NCI-H2081 (cell line): ENCODE measurements at places on chromosomes 3 and 15.
A peak's percentile ranks its signal among the peaks of the same experiment; 100 is the strongest.

GRCh38 chr3:107013641-107014040 lies 363.6 kb upstream of the CCDC54 start:
- no peak for DNase-seq

DNA sequence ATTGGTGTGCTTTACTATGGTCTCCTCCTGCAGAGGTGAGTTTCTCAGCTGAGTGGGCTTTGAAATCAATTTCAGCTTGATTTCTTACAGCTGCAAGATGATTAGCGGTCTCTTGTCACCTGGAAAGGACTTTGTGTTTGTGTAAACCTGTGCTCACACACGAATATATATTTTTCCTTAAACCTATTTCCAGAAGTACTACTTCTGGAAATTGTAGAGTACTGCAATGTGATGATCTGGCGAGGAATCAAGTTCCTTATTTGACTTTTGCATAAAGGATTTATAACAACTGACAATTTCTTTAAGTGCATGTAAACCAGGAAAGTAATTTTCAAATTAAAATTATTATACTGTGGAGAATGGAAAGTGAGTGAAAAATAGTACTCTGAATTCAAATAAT lies 2.1 kb downstream of the MCTP2 start:
- DNase-seq = no peak

DNA sequence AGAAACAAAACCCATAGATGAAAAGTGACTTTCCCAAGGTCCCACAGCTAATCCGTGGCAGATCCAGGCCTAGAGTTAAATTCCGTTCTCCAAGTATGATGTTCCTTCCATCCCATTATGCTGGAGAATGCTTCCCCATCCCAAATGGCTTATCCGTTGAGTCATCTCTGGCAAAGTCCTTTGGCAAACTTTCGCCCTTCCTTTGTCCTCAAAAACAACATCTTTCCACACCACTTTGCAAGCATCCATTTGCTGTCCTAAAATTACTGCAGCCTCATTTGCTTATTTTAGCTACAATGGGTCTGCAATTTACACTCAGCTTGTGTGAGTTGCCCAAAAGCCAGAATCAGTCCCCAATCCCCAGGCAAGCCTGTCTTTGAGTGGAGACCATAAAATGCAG lies 304.0 kb upstream of the TLE3 start:
- DNase-seq = no peak

GRCh38 chr3:196563721-196564225 lies 4.6 kb downstream of the WDR53 start:
- no peak for DNase-seq

DNA sequence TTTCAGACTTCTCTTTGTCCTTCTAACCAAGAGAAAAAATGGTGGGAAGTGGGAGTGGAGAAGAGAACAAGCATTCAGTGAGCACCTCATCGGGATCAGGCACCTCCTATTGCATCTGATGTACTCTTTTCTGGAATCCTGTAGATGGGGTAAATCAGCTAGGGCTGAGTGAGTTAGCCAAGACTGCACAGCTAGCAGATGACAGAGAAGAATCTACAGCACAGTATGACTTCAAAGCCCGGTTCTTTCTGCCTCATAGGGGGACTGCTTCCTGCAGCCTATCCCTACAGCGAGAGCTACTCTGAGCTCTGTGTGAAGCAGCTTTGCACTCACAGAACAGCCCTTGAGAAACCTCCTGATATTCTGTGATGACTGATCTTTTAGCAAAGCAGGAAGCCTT lies 275.2 kb upstream of the MEIS2 start:
- no peak for DNase-seq

GRCh38 chr15:93566762-93567161 lies 477.8 kb upstream of the RGMA start:
- no peak for DNase-seq

DNA sequence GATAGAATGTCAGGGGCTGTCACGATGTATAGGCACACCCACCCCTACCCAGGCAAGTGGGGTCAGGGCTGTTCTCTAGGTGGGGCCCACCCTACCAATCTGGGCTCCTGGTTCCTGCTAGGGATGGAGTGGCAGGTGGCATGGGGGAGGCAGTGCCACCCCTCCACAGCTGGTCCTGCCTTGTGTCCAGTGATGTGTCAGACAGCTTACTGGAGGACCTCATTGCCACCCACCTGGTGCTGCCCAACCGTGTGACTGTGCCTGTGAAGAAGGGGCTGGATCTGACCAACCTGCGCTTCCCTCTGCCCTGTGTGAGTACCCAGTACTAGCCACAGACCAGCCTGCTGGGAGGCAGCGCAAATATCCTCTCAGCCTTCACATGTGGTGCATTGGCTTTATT lies 27.5 kb downstream of the ESYT3 start:
- DNase-seq = no peak

- no peak for DNase-seq
Observed at GRCh38 chr3:24201301-24201700, 256.2 kb downstream of the NR1D2 start.

DNA sequence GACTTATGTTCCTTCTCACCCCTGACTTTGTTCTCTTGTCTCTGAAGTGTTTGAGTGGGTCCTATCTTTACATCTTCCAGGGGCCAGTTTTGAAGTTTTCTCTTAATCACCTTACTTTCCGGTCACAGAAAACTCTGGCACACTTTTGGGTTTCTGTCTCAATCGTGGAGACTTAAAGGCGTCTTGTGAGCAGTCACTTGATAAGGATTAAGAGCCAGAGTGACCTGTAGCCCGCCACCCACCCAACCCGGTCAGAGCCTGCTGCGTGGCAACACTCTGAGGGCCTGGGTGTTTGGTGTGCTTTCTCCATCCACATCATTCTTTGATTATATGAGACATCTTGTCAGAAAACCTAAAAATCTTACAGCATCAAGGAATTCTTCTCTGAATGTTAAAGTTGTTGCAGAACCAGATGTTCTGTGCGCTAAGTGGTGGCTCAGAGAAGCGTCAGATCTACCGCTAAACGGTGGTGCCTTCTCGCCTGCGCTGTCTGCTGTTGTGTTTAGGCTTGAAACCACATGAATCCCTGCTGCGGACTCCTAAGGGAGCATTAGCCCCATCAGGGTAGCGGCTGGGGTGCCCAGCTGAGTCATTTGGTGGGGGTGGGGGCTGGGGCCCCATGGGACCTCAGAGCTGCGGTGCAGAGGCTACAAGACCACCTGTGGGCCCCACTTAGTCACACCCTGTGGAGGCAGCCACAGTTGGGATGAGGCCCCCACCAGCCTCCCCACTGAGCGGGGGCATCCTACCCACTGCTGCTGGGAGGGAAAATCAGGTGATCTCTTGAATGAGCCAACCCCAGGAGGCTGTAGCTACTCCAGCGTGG lies 158.7 kb upstream of the BHLHE40 start:
- DNase-seq = no peak

DNA sequence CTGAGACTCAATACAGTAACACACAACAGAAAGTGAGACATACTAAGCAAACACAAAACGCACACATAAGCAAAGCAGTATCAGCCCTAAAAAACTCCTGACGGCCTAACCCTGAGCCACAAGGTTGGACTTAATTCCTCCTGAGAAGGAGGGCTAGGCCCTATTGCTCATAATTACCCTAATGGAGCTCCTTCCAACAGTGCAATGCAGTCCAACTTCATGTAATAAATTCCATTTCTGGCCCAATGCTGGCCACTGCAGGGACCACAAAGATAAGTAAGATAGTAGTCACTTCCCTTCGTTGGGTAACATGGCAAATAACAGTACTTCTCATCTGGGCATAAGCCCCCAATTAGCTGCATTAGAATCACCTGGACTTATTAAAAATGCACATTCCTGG lies 4.2 kb downstream of the VPS39 start:
- DNase-seq = no peak

DNA sequence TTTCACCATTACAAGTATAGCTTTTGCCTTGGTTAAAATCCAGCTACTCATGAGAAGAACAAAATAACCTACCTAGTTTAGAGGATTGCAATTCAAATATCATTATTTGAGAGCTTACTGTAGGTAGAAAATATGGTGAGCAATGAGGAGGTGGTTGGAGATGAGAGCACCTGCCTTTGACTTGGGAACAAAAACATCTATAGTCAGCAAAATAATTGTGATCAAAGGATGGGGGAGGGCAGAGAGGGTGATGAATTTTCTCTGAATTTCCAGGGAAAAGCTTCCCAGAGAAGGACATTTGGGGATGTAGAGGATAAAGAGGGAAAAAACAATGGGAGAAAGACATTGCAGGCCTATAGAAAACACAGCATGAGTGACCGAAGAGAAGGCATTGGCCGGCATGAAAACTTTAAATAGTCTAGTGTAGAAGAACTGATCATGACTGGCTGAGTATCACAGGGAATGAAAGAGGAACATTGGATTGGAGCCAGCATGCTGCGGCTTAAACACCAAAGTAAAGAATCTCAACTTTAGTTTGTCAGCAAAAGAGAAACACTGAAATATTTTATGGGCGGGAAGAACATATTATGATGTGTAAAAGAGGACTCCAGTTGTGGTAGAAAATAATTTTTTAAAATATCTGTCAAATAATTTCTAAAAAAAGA lies 581.3 kb downstream of the UNC13C start:
- no peak for DNase-seq

DNA sequence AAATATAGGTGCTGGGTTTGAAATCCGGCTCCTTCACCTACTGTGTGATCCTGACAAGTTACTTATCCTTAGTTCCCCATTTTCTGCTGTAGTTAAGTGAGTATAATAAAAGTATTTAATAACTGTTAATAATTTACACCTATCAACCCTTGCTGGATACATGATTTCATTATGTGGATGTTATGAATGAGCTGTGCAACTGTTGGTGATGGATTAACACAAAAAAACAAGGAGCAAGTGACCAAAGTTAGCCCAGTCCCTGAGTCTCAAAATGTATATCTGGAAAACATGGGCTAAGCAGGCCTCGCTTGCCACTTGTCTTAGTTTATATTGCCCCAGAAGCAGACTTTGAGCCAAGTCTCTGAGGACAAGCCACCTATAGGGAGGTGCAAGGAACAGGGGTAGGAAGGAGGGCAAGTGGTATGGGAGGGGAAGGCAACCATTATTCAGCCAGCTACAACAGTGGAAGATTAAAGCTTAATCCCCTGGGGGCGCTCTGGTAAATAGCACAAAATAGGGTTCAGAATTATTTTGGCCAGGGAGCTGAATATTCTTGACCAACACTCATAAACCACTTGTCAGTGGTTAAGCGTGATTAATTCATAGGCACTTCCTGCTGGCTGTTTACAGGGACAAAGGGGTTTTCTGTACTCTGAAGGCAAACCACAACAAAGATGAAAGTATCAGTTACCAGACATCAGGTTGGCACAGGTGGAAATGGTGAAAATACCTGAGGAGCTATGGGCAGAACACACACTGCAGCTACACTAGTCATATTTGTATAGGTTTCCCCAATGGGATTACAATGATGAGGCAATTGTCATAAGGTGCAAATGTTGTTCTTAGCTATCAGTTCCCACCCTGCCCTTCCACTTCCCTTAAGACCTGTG lies 76.2 kb downstream of the TRIM42 start:
- no peak for DNase-seq

DNA sequence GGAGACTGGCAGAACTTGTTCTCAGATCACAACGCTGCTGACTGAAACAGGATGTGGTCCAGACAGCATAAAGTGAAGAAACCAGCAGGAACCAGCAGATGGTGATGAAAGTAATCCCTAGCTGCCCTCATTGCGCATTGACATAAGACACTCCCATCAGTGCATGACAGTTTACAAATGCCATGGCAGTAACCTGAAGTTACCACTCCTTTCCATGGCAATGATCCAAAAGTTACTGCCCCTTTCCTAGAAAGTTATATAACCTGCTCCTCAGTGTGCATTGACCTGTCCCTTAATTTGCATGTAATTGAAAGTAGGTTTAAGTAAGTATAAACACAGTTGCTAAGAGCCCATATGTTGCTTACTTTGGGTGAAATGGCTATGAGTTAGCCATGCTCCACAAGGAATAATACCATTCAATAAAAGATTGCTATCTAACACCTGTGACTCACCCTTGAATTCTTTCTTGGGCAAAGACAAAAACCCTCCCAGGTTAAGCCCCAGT lies 149.1 kb upstream of the CD96 start:
- no peak for DNase-seq

DNA sequence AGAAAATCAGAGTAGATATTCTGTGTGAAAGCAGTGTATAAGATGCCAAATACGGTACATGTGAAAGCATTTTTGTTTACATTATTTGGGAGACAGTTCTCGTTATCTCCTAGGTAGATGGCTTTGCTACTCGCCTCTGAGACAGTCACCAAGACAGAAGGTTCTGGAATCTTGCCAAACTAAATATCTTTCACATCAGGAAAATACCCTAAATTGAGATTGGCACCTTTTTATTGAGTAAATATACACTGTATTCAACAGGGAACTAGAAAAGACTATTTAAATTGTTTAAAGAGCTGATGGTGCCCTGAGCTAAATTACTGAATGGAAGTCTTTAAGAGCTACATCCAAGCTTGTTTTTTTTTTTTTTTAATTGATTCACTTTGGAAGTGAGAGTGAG lies 3.4 kb downstream of the FGD5 start:
- peak; percentile 15 for DNase-seq

DNA sequence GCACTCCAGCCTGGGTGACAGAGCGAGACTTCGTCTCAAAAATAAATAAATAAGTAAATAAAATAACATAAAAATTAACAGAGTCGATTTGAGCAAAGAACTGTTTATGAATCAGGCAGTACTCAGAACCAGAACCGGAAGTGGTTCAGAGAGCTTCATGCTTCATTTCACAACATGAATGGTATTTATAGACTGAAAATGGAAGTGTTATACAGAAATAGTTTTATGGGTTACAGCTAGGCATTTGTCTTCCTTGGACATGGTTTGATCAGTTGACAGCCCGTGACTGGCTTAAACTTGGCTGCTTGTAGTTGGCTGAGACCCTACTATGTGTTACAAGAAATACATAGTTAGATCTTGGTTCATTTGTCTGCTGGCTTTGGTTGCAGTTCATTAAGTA lies 216.0 kb upstream of the MCTP2 start:
- no peak for DNase-seq

- no peak for DNase-seq
Observed at GRCh38 chr15:74206801-74207281, 4.3 kb upstream of the STRA6 start.

DNA sequence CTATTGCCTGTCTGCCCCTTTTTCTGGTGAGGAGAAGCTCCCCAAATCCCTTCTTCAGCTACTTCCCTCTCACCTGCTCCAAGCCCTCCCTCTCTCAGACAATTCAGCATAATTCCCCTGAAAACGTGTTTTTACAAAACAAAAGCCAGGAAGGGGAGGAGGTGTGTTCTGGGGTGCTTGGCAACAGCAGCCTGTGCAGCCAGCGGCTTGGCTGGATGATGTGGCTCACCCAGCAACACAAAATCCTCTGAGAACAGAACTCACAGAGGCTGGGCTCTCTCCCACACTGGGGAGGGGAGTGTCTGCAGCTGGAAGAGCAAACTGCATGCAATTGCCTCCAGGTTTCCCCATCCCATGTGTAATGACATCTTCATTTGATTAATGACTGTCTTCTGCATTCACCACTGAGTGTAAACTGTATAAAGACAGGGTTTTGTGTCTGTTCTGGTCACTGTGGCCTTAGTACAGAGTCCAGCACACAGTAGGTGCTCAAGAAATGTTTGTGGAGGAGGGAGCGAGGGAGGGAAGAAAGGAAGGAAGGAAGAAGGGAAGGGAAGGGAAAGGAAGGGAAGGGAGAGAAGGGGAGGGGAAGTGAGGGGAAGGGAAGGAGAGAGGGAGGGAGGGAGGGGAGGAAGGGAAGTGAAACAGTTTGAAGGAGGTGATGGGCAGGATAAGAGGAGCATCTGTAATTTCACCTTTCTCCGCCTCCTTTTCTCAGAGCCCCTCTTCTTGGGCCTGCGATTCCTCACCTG lies 70.1 kb upstream of the GLCE start:
- DNase-seq = peak; percentile 60
